ENCODE measurements at places on chromosomes 11 and 22. TPM values are rescaled to one million over a fixed set of nuclear protein-coding genes. Genes with fewer than 3 reads are reported as not detected.

CCDC15 gene
- total RNA-seq: 0.50 TPM

PHF5A gene
- total RNA-seq: 39.2 TPM

OVOL1 gene
- not detected for total RNA-seq

DNA sequence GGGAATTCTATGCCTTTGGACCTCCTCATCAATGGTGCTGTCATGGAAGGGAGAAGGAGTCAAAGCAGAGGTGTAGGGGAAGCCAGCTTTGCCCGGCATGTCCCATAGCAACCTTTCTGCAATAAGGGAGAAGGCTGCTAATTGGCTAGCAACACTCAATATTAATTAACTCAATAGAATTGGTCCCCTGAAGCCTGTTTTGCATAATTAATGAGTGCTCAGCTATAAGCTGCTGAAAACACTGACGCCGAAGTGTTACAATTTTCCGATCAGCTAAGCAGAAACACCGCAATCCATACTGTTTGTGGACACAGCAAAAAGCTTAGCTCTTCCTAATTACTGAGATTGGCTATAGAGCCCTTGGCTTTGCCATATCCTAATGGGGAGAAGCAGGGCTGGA, 245.0 kb downstream of the CSNK2A3 start:
- no peak for DNase-seq

GRCh38 chr22:37419969-37420685, 7.2 kb downstream of the ELFN2 start:
- DNase-seq: no peak

DNA sequence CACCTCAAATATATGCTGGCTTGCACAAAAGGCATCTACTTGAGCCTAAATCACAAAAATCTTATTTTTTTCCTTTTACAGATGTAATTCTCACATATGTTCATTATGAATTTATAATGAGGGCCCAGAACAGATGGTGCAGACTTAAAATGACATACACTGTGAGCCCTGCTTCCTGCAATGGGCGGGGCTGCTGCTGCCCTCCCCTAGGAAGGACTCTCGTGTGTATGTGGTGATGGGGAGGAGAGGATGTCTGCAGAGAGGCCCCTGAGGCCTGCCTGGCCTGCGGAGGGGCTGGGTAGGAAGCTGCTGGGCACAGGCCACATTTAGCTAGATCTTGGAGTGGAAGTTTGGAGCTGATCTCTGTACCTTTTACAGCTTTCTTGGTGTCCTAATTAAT, 233.4 kb upstream of the KIRREL3 start:
- no peak for DNase-seq

- no peak for DNase-seq
These were observed 14.5 kb downstream of the FEZ1 start for GRCh38 chr11:125481531-125481930.

DNA sequence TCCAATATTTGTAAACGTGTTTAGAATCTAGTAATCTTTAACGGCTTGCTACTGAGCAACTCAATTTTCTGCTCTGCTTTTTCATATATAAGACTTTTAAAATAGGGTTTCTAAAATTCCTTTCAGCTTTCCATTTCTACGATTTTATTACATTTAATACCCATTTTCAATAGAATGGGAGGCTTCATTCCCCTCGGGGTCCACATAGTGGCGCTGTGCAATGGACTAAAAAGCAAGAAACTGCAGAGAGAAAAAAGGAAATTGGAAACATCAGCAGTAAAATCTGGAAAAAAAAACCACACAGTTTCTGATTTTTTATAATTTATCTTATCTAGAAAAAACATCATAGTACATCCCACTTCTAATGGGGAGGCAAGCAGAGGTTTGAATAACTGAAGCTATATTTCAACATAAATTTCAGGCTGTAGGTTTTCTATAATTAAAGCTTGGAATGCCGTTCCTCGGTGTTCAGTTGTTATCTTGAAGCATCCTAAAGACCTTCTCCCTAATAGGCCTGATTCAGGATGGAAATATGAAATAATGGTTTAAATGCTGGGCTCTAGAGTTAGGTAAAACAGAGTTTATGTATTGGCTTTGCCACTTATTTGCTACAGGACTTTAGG, 18.7 kb upstream of the JHY start:
- DNase-seq: peak; percentile 21

GRCh38 chr22:43238526-43239006, 51.6 kb upstream of the TTLL12 start:
- DNase-seq: no peak

- DNase-seq: no peak
These were observed 48.0 kb downstream of the IGF2 start for GRCh38 chr11:2091112-2091746.

GRCh38 chr11:102459393-102459792, 6.8 kb upstream of the TMEM123 start:
- DNase-seq: no peak

GRCh38 chr11:6604081-6604626, 580 bp downstream of the ILK start:
- peak; percentile 92 for DNase-seq

GRCh38 chr11:12251666-12252560, 125.5 kb upstream of the PARVA start:
- no peak for DNase-seq

DNA sequence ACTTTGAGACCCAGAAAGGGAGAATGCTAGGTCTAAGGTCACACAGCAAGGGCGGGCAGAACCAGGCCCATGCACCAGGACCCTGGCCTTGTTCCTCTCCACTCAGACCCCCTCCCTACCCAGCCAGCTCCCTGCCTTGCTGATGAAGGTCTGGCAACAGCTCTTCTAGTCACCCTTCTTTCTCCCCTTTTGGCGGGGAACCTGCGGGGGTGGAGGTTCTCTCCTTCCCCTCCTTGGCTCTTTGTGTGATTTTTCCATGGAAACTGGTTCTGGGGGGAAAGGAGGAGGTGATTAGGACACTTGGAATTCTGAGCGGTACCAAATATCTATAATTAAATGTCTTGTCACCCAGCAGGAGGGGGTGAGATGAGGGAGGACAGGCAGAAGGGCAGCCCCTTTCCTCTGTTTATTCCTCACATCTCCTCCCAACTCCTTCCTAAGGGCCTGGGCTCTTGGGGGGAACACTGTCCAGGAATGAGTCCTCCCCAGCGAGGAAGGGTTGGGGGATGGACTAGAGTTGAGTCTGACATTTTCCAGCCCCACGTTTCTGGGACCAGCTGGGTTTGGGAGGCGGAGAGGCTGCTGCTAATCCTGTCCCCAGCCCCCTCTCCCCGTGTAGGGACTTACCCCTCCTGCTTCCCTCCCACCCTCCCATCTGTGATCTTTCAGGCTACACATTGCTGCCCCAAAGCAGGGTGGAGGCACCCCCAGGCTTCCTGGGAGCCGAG, 7.4 kb downstream of the ARHGEF17 start:
- no peak for DNase-seq
